ENCODE measurements at places on chromosomes 11 and 22. TPM values are rescaled to one million over a fixed set of nuclear protein-coding genes. Genes with fewer than 3 reads are reported as not detected.

- no peaks in the 10 kb centered on the region for H3K4me1 ChIP-seq
- no peak overlapping the region for H3K4me3 ChIP-seq
- peaks cover 9% of the 10 kb centered on the region for H3K36me3 ChIP-seq
Measured at GRCh38 chr11:1822648-1823375, 12.0 kb upstream of the SYT8 start.

The BIRC3 gene
- 0.08 TPM for total RNA-seq

- no peak for DNase-seq
- H3K36me3 ChIP-seq = peaks cover 23% of the 10 kb centered on the region
- no peak overlapping the region for H3K4me3 ChIP-seq
- peaks cover 40% of the 10 kb centered on the region for H3K4me1 ChIP-seq
- peak overlapping the region; percentile 64 for H3K27ac ChIP-seq
Measured at GRCh38 chr22:26585104-26585790, 4.7 kb downstream of the TPST2 start.

GRCh38 chr11:34624069-34624468 is 3.2 kb downstream of the EHF start:
- no peak for DNase-seq
- H3K27me3 ChIP-seq = peaks cover 2% of the 10 kb centered on the region
- H3K4me1 ChIP-seq = peaks cover 2% of the 10 kb centered on the region
- no peak overlapping the region for H3K27ac ChIP-seq
- H3K4me3 ChIP-seq = no peak overlapping the region
- H3K36me3 ChIP-seq = no peaks in the 10 kb centered on the region

DNA sequence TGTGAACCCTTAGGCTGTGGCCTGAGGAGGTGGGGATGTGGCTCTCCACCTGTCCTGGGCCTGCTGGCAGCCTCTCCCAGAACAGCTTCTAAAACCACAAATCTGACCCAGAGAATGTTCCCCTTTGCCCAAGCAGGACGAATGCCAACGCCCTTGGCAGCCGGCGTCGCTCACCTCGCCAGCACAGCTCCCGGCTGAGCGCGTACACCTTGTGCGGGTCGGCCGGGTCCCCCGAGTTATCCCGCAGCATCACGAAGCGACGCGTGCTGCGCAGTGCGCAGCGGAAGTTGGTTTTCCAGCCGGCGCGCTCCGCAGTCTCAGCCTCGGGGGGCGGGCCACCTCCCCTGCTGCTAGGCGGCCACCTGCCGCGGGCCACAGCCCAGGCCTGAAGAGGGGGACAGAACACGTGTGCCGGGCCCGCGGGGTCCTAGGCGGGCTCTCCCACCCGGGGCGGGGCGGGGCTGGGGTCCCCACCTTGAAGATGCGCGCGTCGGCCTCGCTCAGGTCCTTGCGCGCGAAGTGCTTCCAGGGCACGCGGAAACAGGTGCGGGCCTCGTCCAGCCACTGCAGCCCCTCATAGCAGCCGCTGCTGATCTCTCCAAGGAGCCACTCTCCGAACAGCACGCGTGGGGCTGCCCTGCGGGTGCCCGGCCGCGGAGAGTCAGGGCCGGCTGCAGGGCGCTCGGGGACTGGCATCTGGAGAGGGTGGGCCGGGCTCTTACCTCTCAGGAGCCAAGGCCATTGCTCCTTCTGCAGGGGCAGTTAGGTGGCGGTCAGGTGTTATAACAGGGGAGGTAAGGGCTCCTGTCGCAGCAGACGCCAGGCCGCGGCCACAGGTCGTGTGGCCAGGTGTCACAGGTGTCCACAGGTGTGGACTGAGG is 887 bp downstream of the IRF7 start:
- peak overlapping the region; percentile 42 for H3K27ac ChIP-seq
- peaks cover 9% of the 10 kb centered on the region for H3K36me3 ChIP-seq
- H3K27me3 ChIP-seq = peaks cover 25% of the 10 kb centered on the region
- peak overlapping the region; percentile 83 for H3K4me3 ChIP-seq
- DNase-seq = no peak

- H3K4me3 ChIP-seq = peak overlapping the region; percentile 52
- peaks cover 45% of the 10 kb centered on the region for H3K36me3 ChIP-seq
- H3K27me3 ChIP-seq = peaks cover 7% of the 10 kb centered on the region
Measured at GRCh38 chr11:102384419-102385079, 37.5 kb downstream of the BIRC2 start.

GRCh38 chr11:96748639-96749370 is 359.0 kb downstream of the JRKL start:
- peaks cover 2% of the 10 kb centered on the region for H3K27me3 ChIP-seq
- DNase-seq = no peak
- H3K4me1 ChIP-seq = no peaks in the 10 kb centered on the region
- H3K27ac ChIP-seq = no peak overlapping the region
- no peaks in the 10 kb centered on the region for H3K36me3 ChIP-seq

The PTPN5 gene
- total RNA-seq = 16.4 TPM

GRCh38 chr11:83063073-83063754 is 8.5 kb downstream of the RAB30 start:
- no peak for DNase-seq
- peaks cover 1% of the 10 kb centered on the region for H3K27me3 ChIP-seq
- H3K27ac ChIP-seq = no peak overlapping the region
- H3K4me3 ChIP-seq = no peak overlapping the region
- H3K4me1 ChIP-seq = peaks cover 7% of the 10 kb centered on the region

DNA sequence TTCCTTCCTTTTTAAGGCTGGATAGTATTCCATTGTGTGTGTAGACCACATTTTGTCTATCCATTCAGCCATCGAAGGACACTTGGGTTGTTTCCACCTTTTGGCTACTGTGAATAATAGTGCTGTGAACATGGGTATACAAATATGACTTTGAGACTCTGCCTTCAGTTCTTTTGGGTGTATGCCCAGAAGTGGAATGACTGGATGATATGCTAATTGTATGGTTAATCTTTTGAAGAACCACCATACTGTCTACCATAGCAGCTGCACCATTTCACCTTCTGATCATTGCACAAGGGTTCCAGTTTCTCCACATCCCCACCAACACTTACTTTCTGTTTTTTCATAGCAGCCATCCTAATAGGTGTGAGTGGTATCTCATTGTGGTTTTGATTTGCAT is 30.3 kb downstream of the SGSM1 start:
- H3K27me3 ChIP-seq = no peaks in the 10 kb centered on the region
- no peaks in the 10 kb centered on the region for H3K4me1 ChIP-seq
- H3K36me3 ChIP-seq = no peaks in the 10 kb centered on the region

- DNase-seq = no peak
- no peak overlapping the region for H3K27ac ChIP-seq
- peaks cover 2% of the 10 kb centered on the region for H3K27me3 ChIP-seq
- H3K36me3 ChIP-seq = no peaks in the 10 kb centered on the region
- no peaks in the 10 kb centered on the region for H3K4me1 ChIP-seq
Measured at GRCh38 chr11:12052676-12053605, 44.5 kb upstream of the DKK3 start.

DNA sequence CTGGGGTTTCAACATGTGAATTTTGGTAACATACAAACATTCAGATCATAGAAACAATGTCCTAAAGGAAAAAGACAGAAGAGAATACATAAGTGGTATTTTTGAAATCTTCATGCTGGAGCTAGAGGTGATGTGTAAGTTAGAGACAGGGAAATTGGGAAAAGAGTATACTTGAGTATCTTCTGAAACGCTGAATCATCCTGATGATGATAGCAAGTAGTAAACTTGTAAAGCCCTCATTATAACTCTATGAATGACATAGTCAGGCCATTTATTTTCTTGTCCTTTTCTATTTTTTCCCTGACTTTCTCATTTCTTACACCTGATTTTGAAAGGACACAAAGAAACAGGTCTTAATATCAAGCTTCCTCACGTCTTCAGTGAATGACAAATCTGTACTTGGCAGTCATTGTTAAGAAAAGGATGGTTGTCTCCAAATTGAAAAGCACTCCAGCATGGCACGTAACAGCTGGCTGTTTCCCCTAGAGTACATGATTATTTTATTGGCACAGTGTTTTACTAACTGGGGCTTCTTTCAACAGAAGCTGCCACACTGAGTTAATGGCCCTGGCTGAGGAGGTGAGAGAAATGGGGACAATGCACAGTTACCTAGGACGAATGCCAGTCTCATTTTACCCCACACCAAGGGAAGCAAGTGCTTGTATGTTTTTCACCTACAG is 140.7 kb upstream of the CTSC start:
- no peaks in the 10 kb centered on the region for H3K27me3 ChIP-seq
- no peak overlapping the region for H3K27ac ChIP-seq
- H3K36me3 ChIP-seq = no peaks in the 10 kb centered on the region
- no peak for DNase-seq
- H3K4me3 ChIP-seq = no peak overlapping the region
- H3K4me1 ChIP-seq = no peaks in the 10 kb centered on the region

DNA sequence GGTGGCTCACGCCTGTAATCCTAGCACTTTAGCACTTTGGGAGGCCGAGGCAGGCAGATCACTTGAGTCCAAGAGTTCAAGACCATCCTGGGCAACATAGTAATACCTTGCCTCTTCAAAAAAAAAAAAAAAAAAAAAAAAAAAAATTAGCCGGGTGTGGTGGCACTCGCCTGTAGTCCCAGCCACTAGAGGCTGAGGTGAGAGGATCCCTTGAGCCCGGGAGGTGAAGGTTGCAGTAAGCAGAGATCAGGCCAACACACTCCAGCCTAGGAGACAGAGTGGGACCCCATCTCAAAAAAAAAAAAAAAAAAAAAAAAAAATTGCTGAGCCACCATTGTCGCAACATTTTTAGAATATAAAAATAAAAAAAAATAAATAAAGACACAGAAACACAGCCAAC is 7.6 kb downstream of the CKAP5 start:
- no peak overlapping the region for H3K4me3 ChIP-seq
- H3K36me3 ChIP-seq = no peaks in the 10 kb centered on the region
- no peak for DNase-seq
- H3K4me1 ChIP-seq = no peaks in the 10 kb centered on the region
- no peak overlapping the region for H3K27ac ChIP-seq

The KRTAP5-2 gene
- total RNA-seq = not detected

- no peak overlapping the region for H3K4me3 ChIP-seq
- no peaks in the 10 kb centered on the region for H3K36me3 ChIP-seq
- no peak overlapping the region for H3K27ac ChIP-seq
- peaks cover 5% of the 10 kb centered on the region for H3K27me3 ChIP-seq
- no peak for DNase-seq
Measured at GRCh38 chr11:130608287-130608686, 159.8 kb downstream of the ADAMTS15 start.

The NNMT gene
- total RNA-seq = not detected

The MMP27 gene
- total RNA-seq = not detected

The KCNJ11 gene
- total RNA-seq = 0.46 TPM

DNA sequence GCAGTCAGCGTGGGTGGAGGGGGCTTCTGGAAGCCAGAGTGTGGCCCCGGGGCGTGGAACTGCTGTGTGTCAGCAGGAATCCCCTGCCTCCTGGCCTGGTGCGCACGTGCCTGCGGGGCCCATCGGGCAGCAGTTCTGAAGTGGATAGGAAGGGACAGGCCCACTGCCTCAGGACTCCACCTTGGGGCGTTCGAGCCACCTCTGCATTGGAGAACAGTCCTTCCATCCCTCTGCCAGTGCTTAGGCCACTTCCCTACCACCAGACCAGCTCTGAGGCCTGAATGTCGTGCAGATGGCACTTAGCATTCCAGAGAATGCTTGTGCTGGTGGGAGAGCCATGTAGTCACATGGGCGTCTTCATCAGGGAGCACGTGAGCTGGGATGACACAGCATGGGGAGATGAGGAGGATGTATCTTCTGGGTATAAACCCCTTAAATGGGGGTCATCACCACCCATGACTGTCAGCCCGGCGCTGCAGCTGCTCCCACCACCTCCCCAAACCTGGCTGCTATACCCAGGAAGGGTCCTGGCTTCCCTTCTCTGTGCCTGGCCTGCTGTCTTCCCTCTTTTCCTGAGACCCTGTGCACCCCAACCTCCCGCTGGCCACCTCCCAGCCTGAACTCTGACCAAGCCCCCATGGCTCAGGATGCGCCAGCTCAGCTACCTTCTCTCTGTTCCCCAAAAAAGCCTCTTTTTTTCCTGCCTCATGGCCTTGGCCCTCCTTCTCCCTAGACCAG is 9.7 kb downstream of the INCENP start:
- DNase-seq = no peak
- no peaks in the 10 kb centered on the region for H3K4me1 ChIP-seq
- no peak overlapping the region for H3K4me3 ChIP-seq
- peaks cover 11% of the 10 kb centered on the region for H3K36me3 ChIP-seq

The NEFH gene
- 18.2 TPM for total RNA-seq

DNA sequence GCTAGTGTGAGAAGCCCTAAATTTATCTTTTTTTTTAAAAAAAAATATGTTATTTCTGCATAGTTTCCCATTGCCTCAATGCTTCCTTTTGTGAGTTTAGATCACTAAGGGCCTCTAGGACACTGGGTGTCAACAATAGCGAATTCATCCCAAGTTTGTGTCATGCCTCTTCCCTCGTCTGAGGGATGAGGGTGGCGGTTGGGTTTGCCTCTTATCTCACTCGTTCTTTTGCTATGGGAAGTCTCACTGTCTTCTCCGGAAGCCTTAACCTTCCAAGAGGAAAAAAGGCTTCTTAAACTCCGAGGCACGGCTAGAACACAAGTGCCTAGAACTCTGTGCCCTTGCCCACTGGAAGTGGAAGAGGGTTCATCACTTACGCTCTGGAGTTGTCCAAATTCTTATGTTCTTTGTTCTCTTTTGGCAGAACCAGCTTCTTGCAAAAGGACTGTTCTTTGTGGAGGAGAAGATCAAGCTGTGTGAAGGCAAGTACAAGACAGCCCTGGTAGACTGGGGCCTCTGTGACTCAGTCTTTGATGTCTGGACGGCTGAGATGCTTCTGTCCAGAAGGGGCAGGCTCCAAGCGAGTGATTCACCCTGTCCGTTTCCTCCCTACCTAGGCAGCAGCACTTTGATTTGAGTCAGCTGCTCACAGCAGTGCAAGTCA is 78.5 kb downstream of the TRAF6 start:
- H3K36me3 ChIP-seq = peaks cover 54% of the 10 kb centered on the region
- H3K27me3 ChIP-seq = no peaks in the 10 kb centered on the region
- no peak for DNase-seq
- no peak overlapping the region for H3K27ac ChIP-seq
- H3K4me3 ChIP-seq = no peak overlapping the region

The PATE4 gene
- 0.31 TPM for total RNA-seq

DNA sequence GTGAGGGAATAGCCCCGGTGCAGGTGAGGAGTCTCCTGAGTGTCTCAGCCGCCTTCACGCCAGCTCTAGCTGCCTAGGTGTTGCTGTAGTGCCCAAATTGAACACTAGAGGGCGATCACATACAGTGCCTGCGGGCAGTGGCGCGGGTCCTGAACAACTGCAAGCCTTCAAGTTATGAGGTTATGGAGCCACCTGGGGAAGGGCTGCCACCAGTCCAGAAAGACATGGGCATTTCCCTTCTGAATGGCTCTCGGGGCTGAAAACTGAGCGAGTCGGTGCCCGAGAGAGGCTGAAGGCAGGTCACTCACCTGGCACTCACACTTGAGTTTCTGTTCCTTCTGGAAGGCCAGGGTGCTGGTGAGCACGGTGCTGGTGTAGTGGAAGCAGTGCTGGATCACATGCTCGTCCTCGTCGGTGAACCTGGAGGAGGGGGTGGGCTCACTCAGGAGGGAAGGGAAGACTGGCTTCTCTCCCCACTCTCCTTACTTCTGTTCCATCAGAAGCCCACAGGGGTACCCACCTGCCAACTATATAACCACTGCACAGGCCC is 88.4 kb downstream of the PDE2A start:
- H3K4me1 ChIP-seq = peaks cover 15% of the 10 kb centered on the region
- H3K4me3 ChIP-seq = no peak overlapping the region
- H3K36me3 ChIP-seq = peaks cover 38% of the 10 kb centered on the region
- H3K27ac ChIP-seq = no peak overlapping the region

The ZBTB16 gene
- 0.54 TPM for total RNA-seq

GRCh38 chr22:42808521-42808920 is 48.6 kb downstream of the ARFGAP3 start:
- DNase-seq = no peak
- peaks cover 25% of the 10 kb centered on the region for H3K36me3 ChIP-seq
- H3K4me1 ChIP-seq = peaks cover 36% of the 10 kb centered on the region
- H3K27me3 ChIP-seq = peaks cover 2% of the 10 kb centered on the region

The FIBIN gene
- total RNA-seq = not detected
